ENCODE measurements at places on chromosomes 11 and 22. TPM values are rescaled to one million over a fixed set of nuclear protein-coding genes. Genes with fewer than 3 reads are reported as not detected.

GRCh38 chr22:49212466-49212865 is 615.2 kb downstream of the BRD1 start:
- no peak overlapping the region for H3K4me3 ChIP-seq
- no peak for DNase-seq
- H3K27me3 ChIP-seq = peaks cover 32% of the 10 kb centered on the region
- no peaks in the 10 kb centered on the region for H3K4me1 ChIP-seq

- no peak for DNase-seq
- no peaks in the 10 kb centered on the region for H3K36me3 ChIP-seq
- H3K4me3 ChIP-seq = no peak overlapping the region
Measured at GRCh38 chr11:120551191-120551590, 39.6 kb downstream of the GRIK4 start.

DNA sequence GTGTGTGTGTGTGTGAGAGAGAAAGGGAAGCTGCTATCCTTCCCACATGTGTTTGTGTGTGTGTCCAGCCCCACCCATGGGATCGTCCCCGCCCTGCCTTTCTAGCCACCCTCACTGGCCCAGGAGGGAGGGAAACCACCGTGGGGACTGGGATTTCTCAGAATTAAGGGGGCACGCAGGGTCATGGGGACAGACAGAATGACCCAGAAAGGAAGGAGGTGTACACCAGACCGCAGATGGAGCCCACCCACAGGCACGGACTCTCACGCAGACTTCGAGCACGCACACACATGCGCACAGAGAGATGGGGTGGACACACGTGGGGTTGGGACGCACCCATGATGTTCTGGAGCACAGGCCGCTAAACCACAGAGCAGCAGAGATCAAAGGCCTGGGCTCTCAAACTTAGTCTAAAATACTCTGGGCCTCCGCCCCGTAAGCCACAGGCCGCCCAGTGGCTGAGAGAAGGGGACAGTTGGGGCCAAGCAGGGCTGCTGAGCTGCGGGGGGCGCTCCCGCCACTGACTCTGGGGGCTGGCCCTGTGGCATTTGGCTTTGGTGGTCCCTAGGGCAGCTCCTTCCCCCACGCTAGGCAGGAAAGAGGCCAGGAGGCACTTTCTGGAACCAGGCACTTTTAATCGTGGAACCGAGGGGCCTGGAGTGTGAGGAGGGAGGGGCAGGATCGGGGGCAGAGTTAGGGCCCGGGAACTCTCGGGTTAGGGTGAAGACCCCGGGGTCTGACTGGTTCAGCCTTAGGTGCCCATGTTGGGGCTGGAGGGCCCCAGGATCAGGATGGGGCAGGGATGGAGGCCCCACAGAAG is 1.5 kb downstream of the IFITM5 start:
- no peak for DNase-seq
- no peak overlapping the region for H3K27ac ChIP-seq
- H3K4me1 ChIP-seq = peaks cover 9% of the 10 kb centered on the region
- no peak overlapping the region for H3K4me3 ChIP-seq

DNA sequence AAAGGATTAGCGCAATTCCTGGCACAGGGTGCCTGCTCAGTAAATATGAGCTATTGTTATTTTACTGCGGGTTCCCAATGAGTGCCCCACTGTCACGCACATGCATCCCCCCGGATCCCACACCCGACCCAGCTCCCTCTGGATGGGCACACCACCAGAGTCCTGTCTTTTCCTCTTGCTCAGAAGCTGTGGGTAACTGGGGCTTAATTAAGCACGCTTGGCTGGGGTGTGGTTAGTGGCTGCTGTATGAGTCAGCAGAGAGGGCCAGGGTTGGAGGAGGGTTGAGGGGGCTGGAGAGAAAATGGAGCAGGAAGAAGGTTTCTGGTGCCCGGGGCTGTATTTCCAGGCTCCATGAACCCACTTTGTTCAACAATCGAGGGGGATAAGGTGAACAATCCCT is 30.3 kb upstream of the NECTIN1 start:
- H3K27me3 ChIP-seq = no peaks in the 10 kb centered on the region
- no peak overlapping the region for H3K4me3 ChIP-seq
- DNase-seq = no peak
- H3K4me1 ChIP-seq = peaks cover 4% of the 10 kb centered on the region
- H3K36me3 ChIP-seq = no peaks in the 10 kb centered on the region

GRCh38 chr11:123217897-123218296 is 22.8 kb upstream of the CLMP start:
- DNase-seq = no peak
- H3K27ac ChIP-seq = no peak overlapping the region
- H3K36me3 ChIP-seq = no peaks in the 10 kb centered on the region
- H3K4me1 ChIP-seq = no peaks in the 10 kb centered on the region
- no peak overlapping the region for H3K4me3 ChIP-seq
- peaks cover 33% of the 10 kb centered on the region for H3K27me3 ChIP-seq

The LDHAL6A gene
- not detected for total RNA-seq

The MS4A7 gene
- total RNA-seq = 18.5 TPM

The C11orf86 gene
- not detected for total RNA-seq

DNA sequence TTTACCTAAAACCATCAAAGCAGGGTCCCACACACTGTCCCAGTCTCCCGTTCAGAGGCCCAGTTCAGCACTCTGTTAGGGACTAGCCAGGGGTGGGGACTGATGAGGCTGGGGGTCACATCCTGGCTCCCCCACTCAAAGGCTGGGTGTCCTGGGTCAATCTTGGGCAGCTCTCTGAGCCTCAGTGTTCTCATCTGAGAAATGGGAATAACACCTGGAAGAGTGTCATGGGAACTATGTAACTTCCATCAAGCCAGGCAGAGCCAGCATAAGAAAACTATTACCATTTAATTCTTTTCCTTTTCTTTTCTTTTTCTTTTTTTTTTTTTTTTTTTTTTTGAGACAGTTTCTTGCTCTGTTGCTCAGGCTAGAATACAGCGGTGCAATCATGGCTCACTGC is 38.4 kb downstream of the TPST2 start:
- peak overlapping the region; percentile 80 for H3K27ac ChIP-seq
- no peak for DNase-seq
- no peaks in the 10 kb centered on the region for H3K36me3 ChIP-seq
- peaks cover 49% of the 10 kb centered on the region for H3K4me1 ChIP-seq
- no peaks in the 10 kb centered on the region for H3K27me3 ChIP-seq
- no peak overlapping the region for H3K4me3 ChIP-seq

DNA sequence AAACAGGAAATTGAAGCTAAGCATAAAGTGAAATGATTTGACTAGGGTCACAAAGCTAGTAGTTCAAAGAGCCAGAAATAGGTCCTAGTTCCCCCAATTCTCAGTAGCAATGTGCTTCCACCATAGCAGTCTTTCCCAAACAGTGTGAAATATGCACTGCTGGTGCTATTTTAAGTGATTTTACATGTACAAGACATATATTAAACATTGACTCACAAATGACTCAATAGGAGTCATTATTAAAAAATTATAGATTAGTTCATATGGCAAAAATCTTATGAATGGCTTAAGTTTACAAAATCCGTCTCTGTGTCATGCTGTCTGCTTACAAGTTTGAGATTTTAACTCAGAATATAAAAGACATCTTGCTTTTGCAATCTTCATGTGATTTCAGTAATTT is 21.4 kb downstream of the KIF18A start:
- DNase-seq = no peak
- H3K27me3 ChIP-seq = no peaks in the 10 kb centered on the region
- H3K27ac ChIP-seq = no peak overlapping the region
